ENCODE measurements at places on chromosomes 3 and 15.
A peak's percentile ranks its signal among the peaks of the same experiment; 100 is the strongest.

GRCh38 chr3:156741935-156742334, 67.5 kb downstream of the TIPARP start:
- DNase-seq = peak; percentile 43

- no peak for DNase-seq
These were observed 33.0 kb downstream of the DENND6A start for GRCh38 chr3:57659806-57660439.

- no peak for DNase-seq
These were observed 148.5 kb downstream of the SSR3 start for GRCh38 chr3:156406393-156406792.

- DNase-seq = no peak
These were observed 249.7 kb upstream of the TTC14 start for GRCh38 chr3:180352261-180352660.

DNA sequence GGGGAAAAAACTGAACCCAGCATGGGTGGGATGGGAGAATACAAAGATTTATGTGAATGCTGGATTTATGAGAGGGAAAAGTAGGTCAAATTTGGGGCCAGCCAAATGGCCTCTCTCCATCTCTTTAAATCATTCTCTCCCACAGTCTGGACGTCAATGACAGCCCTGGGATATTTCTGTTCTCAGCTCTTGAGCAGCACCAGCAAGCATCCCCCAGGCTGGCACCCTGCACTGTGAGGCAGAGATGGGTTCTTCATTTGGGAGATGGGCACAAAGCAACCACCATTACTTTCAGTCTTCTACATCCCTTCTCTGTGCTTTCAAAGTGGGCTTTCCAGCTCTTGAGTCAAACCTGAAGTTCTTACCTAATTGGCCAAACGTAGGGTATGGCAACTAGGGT, 321.0 kb downstream of the NTRK3 start:
- DNase-seq = no peak

GRCh38 chr3:84042399-84043106, 916.2 kb upstream of the CADM2 start:
- DNase-seq = no peak

- DNase-seq = no peak
These were observed 68.0 kb upstream of the STAC start for GRCh38 chr3:36312351-36312750.

GRCh38 chr3:16061491-16061890, 113.0 kb upstream of the GALNT15 start:
- DNase-seq = no peak

GRCh38 chr3:97037294-97037943, 223.0 kb downstream of the EPHA6 start:
- DNase-seq = no peak

DNA sequence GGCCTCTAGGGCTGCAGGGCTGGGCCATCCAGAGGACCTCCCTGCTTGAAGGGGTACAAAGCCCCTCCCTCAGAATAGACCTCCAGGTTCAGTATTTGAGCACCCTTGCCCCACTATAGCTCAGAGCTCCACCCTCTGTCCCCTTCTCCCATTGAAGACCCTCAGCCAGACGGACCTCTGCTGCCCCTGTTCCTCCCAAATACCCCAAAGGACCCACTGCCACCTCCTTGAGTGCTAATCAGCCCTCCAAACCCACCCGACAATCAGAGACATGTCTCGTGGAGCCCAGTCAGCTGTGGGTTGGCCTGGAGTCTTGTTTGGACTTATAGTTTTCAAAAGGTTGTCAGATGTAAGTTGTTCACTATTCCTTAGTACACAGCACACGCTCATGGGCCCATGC, 161.1 kb downstream of the UACA start:
- no peak for DNase-seq

DNA sequence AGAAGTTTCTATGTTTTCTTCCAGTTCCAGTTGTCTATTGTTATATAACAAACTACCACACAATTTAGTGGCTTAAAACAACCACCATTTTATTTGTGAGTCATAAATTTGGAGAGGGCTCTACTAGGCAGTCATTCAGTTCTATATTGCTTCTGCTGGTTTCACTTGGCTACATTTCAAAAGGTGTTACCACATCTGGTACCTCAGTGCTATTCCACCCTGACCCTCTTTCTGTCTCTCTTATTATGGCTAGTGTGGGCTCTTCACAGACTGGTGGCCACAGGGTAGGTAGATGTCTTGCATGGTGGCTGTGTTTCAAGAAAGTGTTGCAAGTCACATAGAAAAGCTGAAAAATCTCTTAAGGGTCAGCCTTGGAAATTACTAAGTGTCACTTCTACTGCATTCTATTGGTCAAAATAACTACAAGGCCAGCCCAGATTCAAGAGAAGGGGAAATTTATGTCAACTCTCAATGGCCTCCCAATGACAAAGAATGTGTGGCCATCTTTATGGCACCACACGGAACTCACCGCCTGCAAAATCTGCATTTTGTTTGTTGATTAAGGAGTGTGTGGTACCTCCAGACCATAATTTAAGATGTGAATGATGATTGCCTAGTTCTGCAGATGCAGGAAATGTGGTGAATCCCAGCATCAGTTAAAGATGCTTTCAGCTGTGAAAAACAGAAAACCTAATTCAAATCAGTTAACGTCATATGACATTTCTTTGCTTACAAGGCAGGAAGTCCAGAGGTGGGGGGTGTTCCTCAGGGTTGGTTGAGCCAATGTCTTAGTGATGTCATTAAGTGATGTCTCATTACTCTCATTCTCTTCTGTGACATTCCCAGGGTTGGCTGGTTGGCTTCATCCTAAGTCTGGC, 105.8 kb upstream of the RASGRP1 start:
- DNase-seq = no peak

- no peak for DNase-seq
These were observed 215.2 kb upstream of the ROBO2 start for GRCh38 chr3:76824658-76825240.

- no peak for DNase-seq
These were observed 384.3 kb upstream of the EPHA6 start for GRCh38 chr3:96430079-96430478.

GRCh38 chr15:40238532-40239403, at the start of gene PAK6:
Gene PAK6, plus strand, starts transcription at chr15:40239063. Its CDS starts 25,723 bp downstream, at chr15:40264786.
- no peak for DNase-seq

DNA sequence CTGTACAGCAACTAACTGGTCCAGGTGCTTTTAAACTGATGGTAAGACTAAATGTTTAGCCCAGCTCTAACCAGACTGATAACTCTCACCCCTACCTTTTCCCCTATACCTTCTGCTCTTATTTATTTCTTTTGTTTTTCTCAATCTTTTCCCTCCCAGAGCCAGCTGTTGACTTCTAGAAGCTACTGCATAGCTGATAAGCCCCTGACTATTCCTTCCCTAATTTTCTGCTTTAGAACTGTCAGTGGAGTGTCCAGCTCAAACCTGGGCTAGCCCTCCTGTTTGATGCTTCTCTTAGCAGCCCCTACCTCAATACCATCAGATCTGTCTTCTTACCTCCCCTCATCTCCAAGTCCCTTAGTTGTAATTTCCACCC, 20.6 kb downstream of the SLC35G2 start:
- no peak for DNase-seq

GRCh38 chr3:71846185-71846584, 61.2 kb upstream of the PROK2 start:
- no peak for DNase-seq

DNA sequence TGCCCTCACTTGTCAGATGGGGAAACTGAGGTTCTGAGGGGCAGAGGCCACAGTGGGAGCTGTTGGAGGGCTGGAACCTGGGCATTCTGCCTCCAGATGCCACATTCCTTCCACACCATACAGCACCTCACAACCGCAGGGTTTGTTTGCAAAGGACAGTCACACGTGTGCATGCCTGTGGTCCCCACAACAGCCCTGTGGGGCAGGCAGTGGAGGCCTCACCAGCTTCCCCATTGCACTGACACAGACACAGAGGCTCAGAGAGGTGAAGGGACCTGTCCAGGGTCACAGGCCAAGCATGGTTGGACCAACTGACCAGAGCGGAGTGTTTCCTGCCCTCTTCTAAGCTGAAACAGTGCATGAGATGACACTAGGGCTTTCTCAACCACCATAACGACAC, 75.2 kb upstream of the SEC13 start:
- DNase-seq = no peak

DNA sequence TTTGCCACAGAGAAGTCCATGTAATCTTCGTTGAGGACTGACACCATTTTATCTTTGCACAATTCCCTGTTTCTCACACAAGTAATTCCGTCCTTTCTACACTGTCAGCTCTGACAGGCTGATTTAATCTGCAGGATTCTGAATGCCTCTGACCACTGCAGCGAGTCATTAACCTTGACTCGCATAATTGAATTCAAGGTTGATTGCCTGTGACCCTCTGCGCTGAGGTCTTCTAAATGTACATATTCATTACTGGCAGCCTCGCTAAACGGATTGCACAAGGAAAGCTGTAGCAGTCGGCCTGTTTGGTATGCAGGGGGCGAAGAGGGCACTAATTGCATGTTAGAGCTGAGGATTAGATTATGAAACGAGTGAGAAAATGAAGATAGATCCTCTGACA, 147.8 kb downstream of the SHOX2 start:
- no peak for DNase-seq

GRCh38 chr3:46208167-46208704, at the start of gene CCR1:
Gene CCR1, minus strand, starts transcription at chr3:46208313. Its CDS starts 4,000 bp downstream, at chr3:46204313.
- DNase-seq = no peak

GRCh38 chr15:33722673-33723015, 245.7 kb upstream of the CHRM5 start:
- no peak for DNase-seq

DNA sequence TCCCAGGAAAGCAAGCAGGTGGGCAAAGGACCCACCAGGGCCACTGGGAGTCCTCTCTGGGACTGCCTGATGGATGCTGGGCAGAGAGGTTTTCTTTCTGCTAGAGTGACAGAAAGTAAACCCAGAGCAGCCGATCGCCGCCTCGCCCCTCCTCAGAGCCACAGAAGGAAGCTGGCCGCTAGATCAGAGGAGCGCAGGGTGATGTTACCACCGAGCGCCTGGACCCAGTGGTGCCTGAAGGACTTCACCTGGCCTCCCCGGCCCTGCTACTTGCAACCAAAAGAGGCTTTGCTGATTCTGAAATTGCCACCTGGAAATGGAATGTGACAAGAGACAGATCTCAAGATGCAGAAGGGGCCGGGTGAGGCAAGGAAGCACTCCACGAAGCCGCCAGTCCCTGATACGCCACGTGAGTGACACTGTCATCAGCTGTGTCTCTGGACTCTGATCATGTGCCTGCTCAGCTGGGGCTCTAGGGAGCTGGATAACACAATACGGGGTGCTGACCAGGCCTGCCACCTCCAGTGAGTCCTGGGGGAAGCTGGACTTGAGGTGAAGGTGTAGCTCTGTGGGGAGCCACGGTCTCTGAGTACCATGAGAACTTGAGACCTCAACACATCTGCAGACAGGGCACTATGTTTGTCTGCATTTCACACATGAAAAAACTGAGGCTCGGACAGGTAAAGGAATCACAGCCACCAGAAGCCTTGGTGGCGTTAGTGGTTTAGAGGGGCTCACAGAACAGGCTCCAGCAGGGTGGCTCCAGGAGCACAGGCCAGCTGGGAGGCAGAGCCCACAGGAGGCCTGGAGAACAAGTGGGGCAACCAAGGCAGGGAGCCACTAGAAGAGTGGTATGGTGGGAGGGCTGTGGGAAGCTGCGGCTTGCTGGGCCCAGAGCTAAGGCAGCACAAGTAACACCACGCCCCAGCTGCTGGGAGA, 137.9 kb upstream of the PRR20G start:
- no peak for DNase-seq

GRCh38 chr3:197002701-197003454, 26.7 kb downstream of the MELTF start:
- peak; percentile 24 for DNase-seq

GRCh38 chr3:187913617-187914033, 168.4 kb upstream of the BCL6 start:
- no peak for DNase-seq

DNA sequence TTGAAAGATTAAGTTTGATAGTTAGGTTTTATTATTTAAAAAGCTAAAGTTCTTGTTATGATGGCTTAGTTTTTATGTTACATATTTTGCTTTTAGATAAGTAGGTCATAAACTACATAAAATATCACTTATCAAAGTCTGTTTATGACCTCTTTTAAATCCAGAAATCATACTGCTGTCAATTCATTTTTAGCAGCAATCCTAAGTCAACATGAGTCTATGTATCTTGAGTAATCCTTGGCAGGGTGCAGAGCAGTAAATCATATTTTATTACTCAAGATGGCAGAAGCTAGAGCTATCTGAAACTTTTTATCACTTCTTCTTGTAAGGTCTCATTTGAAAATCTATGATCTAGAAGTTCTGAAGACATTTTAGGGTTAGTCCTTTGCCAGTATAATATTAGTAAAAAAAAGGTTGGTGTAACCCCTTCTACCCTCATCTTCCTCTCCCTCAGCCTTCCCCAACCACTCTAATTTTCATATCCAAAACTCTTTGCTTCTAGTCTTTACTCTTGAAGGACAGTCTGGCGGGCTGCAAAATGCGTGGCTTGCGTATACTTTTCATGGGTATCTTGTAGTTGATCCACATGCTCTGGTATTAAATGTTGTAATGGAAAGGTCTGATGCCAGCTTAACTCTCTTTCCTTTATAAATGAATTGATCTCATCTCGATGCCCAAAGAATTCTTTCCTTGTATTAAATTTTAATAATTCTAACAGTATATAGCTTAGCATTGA, 134.0 kb upstream of the THRB start:
- DNase-seq = no peak

GRCh38 chr3:159210336-159210735, 408.5 kb downstream of the MFSD1 start:
- DNase-seq = no peak

GRCh38 chr3:13767896-13768295, 112.0 kb downstream of the WNT7A start:
- DNase-seq = no peak

DNA sequence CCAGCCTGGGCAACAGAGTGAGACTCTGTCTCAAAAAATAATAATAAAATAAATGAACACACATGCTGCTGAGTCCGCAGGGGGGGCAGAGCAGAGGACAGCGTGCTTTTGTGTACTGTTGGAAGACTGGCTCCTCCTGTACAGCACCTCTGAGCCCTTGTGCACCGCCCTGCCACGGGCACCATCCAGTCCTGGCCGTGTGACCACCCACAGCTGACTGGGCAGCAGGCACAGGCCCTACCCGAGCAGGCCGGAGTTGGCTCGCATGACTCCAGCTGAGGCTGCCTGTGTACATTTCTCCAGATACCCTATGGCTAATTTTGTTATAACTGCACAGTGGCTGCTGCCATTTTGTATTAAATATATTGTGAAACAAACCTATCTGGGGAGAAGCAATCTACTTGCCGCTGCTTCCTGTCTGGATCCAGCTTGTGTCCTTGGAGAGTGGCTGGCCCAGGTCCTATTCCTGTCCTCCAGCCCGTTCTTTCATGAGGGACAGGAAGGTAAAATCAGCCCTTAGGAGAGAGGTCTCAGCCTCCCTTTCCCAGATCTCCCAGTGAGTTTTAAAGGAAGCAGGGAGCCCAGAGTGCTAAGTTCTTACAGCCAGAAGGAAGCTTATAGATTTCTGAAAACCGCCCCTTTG, 14.6 kb downstream of the IVD start:
- DNase-seq = no peak

DNA sequence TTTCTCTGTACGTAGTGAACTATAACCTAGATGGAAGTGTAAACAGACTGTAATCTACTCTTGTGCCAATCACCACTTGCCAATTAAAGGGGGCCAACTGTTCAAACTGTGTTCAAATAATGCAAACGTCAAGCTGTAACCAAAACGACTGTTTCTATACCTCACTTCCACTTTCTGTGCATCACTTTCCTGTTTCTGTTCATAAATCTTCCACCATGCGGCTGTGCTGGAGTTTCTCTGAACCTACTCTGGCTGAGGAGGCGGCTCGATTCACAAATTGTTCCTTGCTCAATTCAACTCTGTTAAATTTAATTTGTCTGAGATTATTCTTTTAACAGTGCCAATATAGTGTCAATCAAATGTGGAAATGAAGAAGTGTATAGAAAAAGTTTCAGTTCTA, 206.7 kb upstream of the TBC1D5 start:
- DNase-seq = no peak
